ENCODE measurements at places on chromosomes 5 and 9.

- DNase-seq, result no peak
Measured at GRCh38 chr5:59831326-59832010, 62.1 kb downstream of the PDE4D start.

DNA sequence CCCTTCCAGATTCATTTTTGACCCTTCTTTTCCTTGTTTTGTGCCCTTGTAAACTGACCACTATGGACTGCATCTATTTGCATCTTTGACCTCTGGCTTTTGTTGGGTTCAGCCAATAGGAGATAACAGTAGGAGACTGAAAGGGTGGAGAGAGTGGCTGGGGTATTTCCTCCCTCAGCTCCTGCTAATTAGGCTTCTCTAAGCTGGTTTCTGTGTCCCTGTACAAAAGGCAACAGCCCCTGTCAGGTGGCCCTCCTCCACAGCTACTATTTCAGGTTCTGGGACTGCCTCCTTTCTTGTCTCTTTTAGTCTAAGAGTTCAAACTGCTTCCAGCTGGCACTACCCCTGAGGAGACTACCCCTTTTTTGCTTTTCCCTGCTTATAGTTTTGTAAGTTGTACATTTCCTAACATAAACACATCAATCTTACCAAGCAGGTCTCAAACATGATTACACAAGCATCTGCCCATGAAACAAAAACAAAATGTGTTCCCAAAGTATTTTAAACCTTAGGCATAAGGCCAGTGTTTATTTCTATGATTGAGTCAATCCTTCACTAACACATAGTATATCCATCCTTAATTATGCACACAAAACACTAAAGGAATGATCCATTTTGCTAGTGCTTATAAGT lies 262.0 kb upstream of the TRPM3 start:
- DNase-seq, result no peak

DNA sequence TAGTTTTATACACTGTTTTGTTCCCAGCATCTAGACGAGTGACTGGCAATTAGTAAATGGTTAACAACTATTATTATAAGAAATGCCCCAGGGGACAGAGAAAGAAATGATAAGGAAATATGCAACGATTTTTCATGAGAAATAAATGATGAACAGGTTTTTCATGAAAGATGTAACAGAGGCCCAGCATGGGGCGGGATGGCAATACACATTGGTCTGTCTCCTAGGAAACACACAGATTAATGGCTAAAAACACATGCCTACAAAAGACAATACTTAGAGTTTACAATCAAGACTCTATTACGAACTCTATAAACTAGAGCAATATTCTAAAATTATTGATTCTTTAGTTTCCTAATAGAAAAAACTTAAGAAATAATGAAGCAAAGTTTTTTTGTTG lies 441.5 kb upstream of the CDH9 start:
- DNase-seq, result no peak

DNA sequence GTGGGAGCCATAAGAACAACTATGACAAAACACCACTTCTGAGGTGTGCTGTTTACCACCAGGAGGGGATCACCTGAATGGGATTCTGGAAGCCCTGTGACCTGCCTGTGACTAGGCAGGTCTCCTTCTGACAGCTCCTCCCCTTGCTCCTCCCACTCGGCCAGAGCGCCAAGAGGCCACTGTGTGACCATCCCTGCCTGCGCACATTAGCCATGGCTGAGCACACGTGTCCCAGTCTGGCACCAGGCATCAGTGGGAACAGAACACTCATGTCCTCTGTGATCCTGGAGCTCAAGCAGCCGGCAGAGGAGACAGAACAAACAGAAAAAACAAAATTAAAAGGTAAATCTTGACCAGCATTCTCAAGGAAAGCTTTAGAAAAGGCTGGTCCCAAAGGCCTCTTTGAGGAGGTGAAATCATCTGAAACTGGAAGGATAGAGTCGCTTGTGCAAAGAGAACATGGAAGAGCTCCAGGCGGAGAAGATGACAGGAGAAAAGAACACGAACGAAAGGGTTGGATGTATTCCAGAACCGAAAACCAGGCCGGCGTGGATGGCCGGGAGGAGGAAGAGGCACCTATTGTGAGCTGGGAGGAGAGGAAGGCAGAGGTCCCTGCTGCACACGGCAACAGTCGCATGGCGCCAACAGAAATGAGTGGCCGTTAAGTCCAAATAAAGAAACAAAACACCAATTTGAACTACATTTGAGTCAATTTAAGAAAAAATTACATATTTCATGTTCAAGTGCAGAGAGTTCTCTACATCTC lies 5.1 kb downstream of the MED10 start:
- no peak for DNase-seq

DNA sequence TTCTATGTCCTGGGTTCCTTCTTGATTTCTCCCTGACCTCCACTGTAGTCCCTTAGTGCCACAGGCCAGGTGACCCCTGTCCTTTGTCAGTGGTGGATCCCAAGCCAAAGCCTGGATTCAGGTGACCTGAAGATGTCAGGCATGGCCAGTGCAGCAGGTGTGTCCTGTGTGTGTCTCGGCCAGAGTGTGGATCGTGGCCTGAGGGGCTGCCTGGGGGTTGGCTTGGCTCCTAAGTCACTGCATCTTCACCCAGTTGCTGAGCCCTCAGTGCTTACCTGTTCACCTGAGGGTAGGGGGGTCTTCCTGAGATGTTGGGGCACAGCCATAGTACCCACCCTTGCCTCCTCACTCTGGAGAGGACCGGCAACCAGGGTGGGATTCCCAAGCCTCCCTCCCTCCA lies 61.8 kb upstream of the PITX1 start:
- no peak for DNase-seq

All from eye (tissue), 1 donor.